ENCODE measurements at places on chromosomes 1 and 21.

GRCh38 chr1:13584876-13585611 is 1.4 kb downstream of the PDPN start:
- DNase-seq: no peak

DNA sequence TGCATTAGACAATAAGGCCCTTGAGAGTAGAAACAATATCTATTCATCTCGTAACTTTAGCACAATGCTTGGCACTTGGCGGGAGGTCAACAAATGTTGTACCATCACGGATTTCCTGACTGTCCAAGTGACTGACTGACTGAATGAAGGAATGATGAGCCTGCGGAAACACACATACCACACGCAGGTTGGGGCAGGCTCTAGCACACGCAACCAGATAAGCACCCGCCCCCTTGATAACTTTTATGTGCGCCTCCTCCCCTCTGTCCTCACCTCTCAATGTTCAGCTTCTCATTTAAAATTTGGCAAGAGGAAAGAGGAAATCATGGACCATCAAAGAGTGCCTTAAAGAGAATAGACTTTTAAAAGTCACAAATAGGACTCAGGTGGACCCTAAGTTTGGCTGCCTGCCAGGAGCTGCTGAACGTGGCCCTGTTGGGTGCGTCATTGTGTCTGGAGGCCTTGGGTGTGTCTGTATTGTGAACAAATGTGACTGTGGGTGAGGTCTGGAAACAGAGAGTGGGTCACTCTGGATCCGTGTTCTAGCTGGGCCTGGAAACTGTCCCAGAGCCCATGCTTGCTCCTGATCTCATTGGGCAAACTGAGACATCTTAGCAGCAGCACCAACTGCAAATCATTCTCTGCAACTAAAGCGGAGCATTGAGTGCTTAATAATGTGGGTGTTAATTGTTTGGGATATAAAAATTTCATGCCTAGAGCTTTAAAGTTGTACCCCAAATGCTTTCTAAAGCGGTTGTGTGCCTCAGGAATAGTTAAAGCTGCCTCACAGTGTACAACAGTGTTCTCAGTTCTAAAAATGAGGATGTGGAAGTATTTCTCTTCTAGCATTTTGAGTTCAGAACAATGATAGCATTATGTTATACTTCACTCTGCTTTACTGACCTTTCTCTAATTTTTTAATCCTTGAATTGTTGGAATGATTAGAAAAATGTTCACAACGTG is 47.6 kb upstream of the ABCG1 start:
- peak; percentile 91 for DNase-seq

- no peak for DNase-seq
Measured at GRCh38 chr1:221418346-221418745, 323.5 kb downstream of the DUSP10 start.

GRCh38 chr1:10415211-10415930 is 14.9 kb upstream of the CENPS start:
- peak; percentile 15 for DNase-seq

GRCh38 chr1:21774835-21775549 is 8.0 kb downstream of the USP48 start:
- no peak for DNase-seq

DNA sequence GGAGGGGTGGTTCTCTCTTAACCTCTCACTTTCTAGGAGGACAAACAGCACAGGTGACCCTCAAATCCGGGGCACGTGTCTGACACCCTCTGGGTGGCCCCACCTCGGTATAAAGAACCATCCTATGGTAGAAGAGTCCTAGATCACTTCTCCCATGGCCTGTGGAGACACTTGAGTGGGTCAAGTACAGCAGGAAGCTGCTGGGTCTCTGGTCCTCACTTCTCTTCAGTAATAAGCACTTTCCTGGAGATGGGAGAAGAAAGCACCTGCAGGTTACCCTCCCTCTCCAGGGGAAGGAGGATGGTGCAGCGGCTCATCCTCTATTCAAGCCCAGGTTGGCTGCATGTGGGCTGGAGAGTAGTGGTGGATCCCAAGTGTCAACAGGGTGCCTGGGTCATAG is 17.0 kb downstream of the S100A7 start:
- no peak for DNase-seq

DNA sequence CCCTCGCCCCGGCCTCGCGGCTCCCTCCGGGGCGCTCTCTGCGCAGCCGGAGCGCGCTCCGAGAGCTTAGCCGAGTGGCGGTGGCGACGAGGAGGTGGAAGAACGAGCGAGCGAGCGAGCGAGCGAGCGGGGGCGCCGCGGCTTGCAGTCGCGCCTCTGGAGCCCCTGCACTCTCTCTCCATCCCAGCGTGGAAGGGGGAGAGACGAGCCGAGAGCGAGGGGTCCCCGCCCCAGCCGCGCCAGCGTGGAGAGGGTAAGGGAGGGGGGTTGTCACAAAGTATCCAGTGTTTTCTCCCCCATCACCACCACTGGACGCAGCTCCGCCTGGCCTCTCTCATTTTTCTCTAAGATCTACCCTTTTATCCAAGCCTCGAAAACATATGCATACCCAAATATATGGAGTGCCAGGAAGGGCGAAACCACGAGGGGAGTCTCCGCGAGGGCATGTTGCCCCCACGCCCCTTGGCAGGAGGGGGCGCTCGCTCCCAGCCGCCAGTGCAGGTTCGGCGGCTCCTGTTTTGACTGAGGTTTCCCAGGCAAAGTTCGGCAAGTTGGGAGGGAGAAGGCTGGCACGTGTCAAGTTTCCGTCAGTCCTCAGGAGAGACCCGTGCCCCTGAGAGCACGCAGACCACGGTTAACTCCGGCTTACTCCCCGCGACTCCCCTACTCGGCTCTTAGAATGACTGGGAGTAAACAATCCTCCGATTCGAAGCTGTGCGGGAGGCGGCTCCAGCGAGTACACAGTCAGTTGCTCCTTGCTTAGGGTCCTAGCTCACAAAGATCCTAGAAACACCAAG is 569 bp upstream of the DAB1 start:
- no peak for DNase-seq

DNA sequence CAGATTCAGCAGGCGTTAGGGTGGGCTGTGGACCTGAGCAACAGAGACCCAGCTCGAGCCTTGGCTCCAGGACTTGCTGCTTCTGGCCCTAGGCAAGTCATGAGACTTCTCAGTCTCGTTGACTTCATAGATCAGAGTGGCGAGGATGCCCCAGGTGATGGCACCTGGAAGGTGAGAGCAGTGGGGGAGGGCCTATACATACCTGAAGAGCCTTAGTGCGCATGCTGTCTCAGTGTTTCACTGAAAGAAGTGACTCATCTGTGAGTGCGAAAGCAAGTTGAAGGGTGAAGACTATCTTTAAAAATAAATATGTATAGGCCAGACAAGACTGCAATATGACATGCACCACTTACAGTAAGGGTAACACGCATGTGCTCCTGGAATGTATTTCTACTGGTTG is 10.1 kb downstream of the PLEKHA6 start:
- DNase-seq: no peak

DNA sequence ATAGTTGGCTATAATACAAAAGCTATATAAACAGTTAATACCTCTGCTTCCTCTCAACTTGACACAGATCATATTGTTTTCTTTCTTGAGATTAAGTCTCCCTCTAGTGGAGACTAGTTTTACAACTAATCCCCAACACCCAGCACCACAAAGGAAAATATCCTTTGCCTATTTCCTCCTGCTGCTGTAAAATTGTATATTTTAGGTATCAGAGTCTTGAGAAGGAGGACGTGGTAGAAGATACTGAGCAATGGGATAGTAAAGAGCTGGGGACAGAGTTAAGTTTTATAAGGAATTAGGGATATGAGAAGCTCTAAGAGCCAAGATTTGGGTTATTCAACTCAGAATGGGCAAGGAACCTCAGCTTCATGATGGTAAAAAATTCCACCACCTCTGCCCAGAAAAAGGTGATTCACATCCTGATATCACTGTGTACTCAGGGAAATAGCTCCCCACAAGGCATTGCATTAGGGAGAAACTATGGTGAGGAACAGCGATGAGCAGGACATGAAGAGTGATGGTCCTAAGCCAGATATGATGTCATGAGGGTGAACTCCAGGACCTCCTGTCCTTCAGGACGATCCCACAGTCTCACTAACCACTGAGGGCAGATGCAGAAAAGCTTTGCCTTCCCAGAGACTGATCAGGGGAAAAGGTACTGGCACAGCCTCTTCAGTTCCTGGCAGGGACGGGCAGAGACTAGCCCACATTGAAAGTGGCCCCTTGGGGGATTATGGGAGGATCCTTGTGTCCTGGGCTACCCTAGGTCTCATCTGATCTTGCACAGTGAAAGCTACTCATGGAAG is 14.7 kb upstream of the CFAP126 start:
- no peak for DNase-seq

DNA sequence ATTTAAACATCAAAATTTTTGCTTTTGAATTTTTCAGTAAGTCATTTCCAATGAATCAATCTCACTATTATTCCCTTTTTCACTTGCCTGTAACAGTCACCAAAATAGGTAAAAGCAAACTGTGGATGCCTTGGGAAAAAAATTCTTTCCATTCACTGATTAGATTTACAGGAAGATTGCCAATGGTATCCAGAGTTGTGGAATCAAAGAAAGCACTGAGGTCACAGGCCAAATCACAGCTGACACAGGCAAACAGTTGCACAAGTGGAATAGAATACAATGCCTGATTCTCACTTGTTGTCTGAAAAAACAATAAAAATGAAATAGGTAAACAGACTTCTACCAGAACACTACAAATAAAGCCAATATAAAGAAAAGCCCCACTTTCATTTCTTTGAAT is 48.4 kb downstream of the LTN1 start:
- DNase-seq: no peak

DNA sequence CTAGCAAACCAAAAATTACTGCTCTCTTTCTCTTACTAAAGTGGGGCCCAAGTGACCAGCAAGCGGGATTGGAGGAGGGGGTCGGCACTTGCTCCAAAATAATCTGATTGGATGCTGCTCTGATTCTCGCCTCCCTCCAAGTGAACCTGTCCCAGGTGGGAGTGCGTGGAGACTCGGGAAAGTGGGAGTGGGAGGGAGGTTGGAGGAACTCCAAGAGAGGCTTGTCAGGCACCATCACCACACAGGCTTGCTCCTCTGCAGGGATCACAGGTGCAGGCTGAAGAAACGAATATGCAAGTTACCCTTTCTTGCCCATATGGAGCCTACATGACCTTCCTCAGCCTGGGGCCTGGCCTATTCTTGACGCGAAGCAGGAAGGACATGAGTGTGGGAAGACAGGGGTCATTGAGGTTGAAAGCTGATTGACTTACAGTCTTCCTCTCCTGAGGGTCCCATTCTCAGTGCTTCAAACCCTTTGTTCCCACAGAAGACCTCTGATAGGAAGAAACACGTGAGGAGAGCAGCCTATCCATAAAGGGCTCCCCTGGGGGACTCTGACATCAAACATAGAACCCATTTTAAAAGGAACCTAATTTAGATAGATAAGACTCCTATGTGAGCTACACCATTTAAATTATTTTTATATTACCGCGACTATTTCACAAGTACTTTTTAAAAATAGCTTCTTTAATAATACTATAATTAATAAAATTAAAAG is 14.2 kb downstream of the RGS8 start:
- no peak for DNase-seq

GRCh38 chr1:15727424-15727823 is 8.6 kb upstream of the SLC25A34 start:
- no peak for DNase-seq

- no peak for DNase-seq
Measured at GRCh38 chr1:117824616-117825015, 104.8 kb downstream of the GDAP2 start.

DNA sequence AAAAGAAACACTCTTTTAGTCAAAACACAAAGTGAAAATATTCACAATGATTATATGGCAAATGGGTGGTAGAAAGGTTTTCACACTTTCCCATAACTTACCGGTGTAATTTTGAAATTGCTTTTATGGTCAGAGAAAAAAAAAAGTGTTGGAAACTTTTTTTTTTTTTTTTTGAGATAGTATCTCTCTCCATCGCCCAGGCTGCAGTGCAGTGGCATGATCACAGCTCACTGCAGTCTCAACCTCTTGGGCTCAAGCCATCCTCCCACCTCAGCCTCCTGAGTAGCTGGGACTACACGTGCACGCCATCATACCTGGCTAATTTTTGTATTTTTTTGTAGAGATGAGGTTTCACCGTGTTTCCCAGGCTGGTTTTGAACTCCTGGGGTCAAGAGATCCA is 3.3 kb downstream of the IFNGR2 start:
- no peak for DNase-seq

- peak; percentile 61 for DNase-seq
Measured at GRCh38 chr1:31181515-31182343, 58.0 kb downstream of the NKAIN1 start.

DNA sequence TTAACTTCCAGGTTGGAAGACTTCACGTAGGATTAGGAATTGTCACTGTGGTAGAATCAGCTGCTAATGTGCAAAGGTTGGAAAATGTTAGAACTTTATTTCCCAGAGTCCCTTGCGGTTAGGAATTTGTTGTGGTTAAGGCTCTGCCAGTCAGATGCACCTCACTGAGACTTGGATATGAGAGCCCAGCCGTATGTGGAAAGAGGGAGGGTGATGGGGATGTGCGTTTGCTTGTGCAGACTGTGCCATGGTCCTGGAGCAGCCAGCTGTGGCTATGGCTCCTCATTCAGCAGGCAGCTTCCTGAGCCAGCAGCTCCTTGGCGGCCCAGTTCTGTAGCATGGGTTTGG is 12.5 kb downstream of the S100A10 start:
- no peak for DNase-seq

- DNase-seq: no peak
Measured at GRCh38 chr1:217052196-217052595, 329.0 kb upstream of the ESRRG start.

DNA sequence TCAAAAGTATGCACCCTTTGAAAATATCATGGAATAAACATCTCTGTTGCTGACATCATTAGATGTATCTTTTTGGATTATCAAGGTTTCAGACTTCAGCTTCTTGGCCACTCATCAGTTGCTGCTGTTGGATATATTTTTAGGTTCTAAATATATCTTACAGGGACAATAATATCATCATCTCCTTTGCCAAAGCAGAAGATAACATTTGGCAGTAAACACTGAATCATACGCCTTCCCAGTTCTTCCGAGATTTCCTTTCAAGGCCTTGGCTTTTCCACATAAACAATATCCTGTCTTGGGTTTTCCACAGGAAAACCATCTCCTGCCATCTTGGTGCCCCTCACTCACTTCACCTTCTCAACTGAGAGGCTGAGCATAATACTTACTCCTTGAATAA is 39.3 kb downstream of the RGS7 start:
- no peak for DNase-seq

- DNase-seq: no peak
Measured at GRCh38 chr1:246306415-246307037, 200.6 kb downstream of the SMYD3 start.

GRCh38 chr1:32012709-32013385 is 821 bp upstream of the KHDRBS1 start:
- no peak for DNase-seq

DNA sequence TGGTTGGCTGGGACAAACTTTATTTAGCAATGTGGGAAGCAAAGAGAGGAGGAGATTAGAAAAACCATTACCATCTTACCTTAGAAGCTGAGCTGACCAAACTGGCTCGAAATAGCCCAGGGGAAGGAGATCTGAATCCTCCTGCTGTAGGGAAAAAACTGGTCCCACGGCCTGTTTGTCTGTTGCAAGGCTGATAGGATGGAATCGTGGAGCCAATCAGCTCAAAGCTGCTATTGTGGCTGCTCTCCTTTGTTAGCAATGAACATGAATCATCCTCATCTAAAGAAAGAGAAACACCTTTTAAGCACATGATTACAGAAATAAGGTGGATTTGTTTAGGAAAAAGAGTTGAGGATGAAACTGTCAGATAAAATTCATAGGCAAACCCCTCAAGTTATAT is 21.5 kb downstream of the CLSPN start:
- no peak for DNase-seq

GRCh38 chr1:230542681-230543080 is 99.6 kb upstream of the COG2 start:
- DNase-seq: no peak

- DNase-seq: no peak
Measured at GRCh38 chr1:27980216-27980845, 20.6 kb downstream of the XKR8 start.
